CD4-positive, alpha-beta memory T cell (primary cell): ENCODE measurements at places on chromosomes 6 and 20. TPM values are rescaled to one million over a fixed set of nuclear protein-coding genes. Genes with fewer than 3 reads are reported as not detected.

DNA sequence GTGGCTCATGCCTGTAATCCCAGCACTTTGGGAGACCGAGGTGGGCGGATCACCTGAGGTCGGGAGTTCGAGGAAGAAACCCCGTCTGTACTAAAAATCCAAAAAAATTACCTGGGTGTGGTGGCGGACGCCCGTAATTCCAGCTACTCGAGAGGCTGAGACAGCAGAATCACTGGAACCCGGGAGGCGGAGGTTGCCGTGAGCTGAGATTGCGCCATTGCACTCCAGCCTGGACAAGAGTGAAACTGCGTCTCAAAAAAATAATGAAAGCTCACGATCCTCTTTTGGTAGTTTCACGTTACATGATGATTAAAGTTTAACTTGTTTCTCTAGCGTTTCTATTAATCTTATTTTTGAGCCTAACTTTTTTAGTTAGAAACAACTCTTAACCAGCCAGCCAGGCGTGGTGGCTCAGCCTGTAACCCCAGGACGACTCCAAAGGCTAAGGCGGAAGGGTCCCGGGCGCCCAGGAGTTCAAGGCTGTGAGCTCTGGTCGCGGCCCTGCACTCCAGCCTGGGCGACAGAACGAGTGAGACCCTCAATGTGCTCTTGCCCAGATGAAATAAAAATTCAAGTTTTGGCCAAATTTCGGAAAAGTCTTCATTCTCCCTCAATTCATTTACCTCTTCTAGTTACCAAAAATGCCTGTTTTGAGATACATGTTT, 1.2 kb upstream of the WRNIP1 start:
- no peak for DNase-seq

DNA sequence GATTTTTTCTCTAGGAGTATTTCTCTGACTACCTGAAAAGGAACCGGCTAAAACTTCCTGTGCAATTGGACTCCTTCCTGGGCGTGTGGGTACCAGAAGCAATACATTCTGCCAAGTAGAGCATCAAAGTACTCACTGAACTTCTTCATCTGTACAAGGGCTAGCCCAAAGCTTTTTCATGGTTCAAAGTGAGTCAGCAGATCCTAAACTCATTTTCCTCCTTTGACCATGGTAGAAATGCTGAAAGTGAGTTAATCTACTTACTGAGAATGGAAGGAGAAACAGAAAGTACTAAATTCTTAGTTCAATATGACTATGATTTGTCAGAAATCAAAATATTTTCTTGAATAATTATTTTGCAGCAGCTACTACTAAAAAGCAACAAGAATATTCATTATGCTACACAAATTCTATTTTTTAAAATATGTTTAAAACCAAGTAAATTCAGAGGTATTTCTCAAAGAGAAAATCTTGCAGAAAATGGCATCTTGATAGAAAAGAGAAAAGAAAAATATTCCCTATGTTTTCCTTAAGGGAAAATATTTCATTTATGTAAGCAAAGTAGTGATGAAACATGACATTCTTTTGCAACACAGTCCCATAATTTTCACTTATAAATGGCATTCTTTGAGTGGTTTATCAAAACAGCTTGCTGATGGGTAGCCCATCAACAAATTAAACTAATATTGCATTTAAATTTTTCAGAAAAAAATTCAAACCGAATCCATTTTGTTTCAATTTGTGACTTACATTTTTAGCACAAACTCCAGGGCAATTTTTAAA, 3.7 kb upstream of the BEND6 start:
- DNase-seq: no peak

DNA sequence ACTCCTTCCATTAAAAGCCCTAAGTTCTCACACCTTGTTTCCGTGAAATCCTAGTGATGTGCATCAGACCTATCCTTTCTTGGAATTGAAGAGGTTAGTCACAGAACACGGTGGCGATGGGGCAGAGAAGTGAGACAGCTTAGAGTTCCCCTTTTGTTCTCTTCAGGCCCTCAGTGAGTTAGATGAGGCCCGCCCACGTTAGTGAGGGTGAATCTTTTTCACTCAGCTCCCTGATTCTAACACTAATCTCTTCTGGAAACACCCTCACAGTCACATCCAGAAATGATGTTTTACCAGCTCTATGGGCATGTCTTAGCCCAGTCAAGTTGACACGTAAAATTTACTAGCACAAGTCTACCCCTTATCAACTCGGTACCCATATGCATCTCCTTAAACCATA, 172.7 kb upstream of the NOX3 start:
- DNase-seq: no peak

DNA sequence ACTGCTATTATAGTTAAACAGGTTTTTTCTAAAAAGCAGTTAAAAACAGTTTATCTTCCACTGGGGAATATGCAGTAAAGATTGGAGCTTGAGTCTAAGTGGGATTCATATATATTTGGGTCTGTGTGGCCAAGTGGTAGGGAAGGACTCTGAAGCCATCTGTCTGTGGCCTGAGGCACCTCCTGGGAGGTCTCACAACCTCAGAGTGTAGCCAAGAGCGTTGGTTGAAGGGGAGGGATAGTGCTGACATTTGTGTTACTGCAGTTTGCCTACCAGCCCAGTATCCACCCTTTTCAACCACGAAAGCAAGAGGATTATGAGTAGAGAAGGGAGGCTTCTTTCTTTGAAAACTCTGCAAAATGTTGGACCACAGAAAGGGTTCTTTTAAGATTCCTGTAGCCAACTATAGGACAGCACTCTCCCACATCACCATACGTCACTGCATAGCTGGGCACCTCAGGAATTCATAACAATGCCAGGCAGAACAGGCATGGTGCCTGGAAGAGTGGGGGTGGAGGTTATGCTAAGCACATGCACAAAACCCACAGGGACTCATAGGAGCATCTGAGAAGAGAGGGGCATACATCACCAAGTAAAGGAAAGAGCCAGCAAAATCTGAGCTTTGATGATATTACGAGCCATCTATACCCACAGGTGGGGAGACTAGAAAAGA, 90.5 kb upstream of the HEY2 start:
- no peak for DNase-seq

DNA sequence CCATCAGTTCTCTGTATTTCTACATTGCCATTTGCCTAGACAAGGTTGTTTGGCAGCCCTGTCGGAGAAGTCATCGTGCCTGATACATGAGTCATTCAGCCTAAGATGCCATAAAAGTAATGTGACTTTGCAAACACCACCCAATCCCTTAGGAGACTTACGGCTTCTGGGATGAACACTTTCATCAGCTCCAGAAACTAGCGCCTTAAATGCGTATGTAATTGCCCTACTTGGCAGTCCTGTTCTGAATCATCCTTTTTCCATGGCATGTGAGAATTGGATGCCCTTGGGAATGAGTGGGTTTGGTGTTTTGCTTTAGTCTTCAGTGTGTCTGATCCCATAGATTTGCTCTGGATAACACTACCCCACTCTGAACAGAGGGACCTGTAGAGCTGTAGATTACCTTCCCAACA, 158.5 kb downstream of the SASH1 start:
- DNase-seq: no peak

Gene VWA7
- polyA plus RNA-seq: 2.5 TPM

GRCh38 chr6:125821825-125822281, 31.1 kb downstream of the NCOA7 start:
- no peak for DNase-seq

Gene TINAG
- not detected for polyA plus RNA-seq

DNA sequence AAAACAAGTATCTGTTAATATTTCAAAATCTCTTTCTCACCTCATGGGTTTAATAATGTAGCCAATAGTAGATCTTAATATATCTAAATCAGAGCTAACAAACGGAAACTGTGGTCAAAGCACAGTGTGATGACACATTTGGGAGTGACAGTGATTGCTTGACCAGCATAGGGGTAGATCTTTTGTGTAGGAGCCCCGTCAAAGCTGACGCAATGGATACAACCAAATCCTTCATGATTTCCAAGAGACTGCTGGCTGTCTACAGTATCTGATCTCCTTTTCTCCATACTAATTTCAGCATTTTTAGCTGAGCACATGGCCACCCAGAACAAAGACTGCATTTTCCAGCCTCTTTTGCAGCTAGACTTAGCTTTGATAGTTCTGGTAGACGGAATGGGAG, 299.3 kb upstream of the ECI2 start:
- DNase-seq: no peak

GRCh38 chr6:30719356-30719755, 796 bp upstream of the TUBB start:
- no peak for DNase-seq

DNA sequence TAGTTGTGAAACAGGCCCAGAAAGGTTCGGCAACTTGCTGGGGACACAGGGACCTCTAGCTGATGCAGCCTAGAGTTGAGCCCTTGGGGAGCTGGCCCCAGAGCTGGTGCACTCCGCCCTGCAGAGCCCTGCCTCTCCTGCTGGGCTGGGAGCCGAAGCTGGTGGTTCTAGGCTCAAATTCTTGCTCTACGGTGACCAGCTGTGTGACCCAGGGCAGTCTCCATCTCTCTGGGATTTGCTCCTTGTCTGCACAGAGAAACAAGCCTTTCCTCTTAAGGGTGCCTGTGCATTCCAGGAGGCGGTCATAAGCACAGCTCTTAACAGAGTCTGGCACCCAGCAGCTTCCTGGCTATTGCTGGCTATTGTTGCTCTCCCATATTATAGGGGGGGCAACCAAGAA, 47.4 kb downstream of the RBM38 start:
- no peak for DNase-seq

DNA sequence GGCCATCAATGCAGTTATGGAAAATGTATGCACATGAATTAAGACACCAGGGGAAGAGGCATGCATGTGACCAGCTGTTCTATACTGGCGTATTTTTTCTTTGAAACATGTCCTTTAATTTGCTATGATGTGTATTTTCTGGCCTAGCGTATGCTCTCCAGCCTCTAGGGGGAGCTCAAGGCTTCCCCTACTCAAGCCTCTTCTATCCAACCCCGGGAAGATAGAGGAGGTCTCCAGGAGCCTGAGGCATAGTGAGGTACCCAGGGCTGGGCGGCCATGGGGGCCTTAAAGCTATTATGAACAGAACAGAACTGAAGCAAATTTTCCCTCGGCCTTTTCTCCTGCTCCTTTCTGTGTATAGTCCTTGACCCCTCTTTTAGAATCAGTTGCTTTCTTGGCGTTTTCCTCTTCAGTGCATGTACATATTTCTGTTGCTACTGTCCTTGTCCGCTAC, 528.9 kb downstream of the MAFB start:
- no peak for DNase-seq

GRCh38 chr6:84635081-84635761, 129.2 kb downstream of the TBX18 start:
- no peak for DNase-seq

DNA sequence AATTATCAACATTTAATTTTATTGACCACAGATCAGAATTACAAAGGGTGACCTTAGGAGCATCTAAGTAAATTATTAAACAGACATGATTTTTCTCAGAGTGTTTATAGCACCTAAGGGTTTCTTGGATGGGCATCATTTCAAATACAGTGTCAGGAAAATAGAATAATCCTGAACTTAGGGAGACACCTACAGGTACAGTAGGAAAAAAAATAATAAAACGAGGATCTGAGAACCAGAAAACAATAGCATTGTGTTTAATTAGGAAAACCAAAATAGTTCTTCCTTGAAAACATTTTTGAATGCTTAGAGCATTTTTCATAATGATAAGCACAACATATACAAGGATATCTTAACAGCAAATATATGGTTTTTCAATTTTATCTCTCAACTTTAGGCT, 39.2 kb downstream of the MMUT start:
- no peak for DNase-seq

Gene BANF2
- polyA plus RNA-seq: not detected

DNA sequence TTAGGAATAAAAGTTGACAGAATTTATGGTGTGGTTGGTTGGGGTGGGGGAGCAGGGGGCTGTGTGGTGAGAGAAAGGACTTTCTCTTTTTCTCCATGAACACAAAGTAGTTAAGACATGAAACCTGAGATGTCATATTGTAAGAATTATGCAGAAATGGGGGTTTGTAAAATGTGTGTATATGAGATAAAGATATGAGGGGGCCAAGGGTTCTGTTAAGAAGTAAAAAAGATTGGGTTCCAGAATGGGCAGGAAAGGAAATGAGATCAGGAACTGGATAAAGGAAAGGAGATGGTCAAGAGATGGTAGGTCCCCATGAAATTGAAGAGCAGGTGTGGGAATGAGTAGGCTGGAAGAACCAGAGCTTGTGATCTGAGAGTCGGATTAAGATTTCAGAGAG, 9.7 kb downstream of the RNF146 start:
- no peak for DNase-seq

GRCh38 chr6:118740372-118740771, 89.0 kb upstream of the CEP85L start:
- DNase-seq: no peak

- DNase-seq: no peak
These were observed 246.8 kb upstream of the SGK1 start for GRCh38 chr6:134564705-134565104.

Gene FERMT1
- not detected for polyA plus RNA-seq

Gene SEL1L2
- not detected for polyA plus RNA-seq
